ENCODE measurements at places on chromosomes 13 and 19.

GRCh38 chr13:49977992-49978391 lies 18.9 kb upstream of the TRIM13 start:
- no peaks in the 10 kb centered on the region for H3K4me1 ChIP-seq
- no peaks in the 10 kb centered on the region for H3K27me3 ChIP-seq
- no peak for DNase-seq
- no peaks in the 10 kb centered on the region for H3K36me3 ChIP-seq

GRCh38 chr13:26047040-26047439 lies 4.8 kb downstream of the SHISA2 start:
- H3K36me3 ChIP-seq: no peaks in the 10 kb centered on the region
- no peak for DNase-seq
- no peak overlapping the region for H3K4me3 ChIP-seq
- H3K27me3 ChIP-seq: peaks cover 33% of the 10 kb centered on the region
- H3K27ac ChIP-seq: no peak overlapping the region

DNA sequence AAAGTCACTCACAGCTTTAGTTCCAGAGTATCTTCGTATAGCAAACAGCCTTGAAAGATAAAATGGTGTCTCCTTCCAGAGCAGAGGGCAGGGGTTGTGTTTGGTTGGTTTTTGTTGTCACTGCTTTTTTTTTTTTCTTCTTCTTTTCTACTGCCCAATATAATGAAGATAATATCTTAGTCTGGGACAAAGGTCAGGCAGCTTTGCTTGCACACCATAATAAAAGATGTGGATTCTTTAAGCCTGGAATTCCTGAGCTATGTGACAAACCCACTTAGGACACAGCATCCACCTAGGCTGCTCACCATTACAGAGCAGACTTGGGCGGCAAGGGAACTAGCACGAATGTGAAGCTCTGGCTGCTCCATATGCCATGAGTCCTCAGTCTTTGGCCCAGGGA lies 165.6 kb upstream of the MIR17HG start:
- H3K4me3 ChIP-seq: no peak overlapping the region
- no peaks in the 10 kb centered on the region for H3K4me1 ChIP-seq
- no peaks in the 10 kb centered on the region for H3K36me3 ChIP-seq
- no peak overlapping the region for H3K27ac ChIP-seq
- peaks cover 4% of the 10 kb centered on the region for H3K27me3 ChIP-seq

GRCh38 chr13:28320884-28321574 lies 173.9 kb downstream of the FLT1 start:
- no peak overlapping the region for H3K27ac ChIP-seq
- H3K4me1 ChIP-seq: peaks cover 18% of the 10 kb centered on the region
- H3K4me3 ChIP-seq: no peak overlapping the region
- DNase-seq: no peak

Measured in lower lobe of right lung (tissue), 2 donors.